ENCODE measurements at places on chromosomes 4 and X.
A peak's percentile ranks its signal among the peaks of the same experiment; 100 is the strongest.

DNA sequence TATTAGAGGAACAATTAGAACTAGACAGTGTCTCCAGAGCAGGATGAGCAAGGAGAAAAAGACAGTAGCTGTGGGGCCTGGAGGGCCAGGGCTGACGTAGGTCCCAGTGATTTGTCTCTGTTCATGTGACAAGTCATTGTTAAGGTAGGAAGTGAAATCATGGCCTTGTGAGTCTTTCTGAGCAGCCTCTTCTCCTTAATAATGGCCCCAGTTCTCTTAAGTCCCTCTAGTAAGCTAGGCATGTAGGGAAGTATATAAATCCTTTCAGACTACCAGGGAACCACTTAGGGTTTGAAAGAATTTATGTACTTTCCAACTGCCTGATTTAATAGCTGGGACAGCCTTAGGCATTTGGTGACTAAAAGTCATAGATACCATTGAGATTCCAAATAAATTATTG lies 133.0 kb downstream of the KLHL8 start:
- H3K4me1 ChIP-seq: peaks cover 6% of the 10 kb centered on the region
- no peaks in the 10 kb centered on the region for H3K27me3 ChIP-seq
- DNase-seq: no peak
- no peak overlapping the region for H3K27ac ChIP-seq
- no peak overlapping the region for H3K4me3 ChIP-seq
- peaks cover 41% of the 10 kb centered on the region for H3K36me3 ChIP-seq

DNA sequence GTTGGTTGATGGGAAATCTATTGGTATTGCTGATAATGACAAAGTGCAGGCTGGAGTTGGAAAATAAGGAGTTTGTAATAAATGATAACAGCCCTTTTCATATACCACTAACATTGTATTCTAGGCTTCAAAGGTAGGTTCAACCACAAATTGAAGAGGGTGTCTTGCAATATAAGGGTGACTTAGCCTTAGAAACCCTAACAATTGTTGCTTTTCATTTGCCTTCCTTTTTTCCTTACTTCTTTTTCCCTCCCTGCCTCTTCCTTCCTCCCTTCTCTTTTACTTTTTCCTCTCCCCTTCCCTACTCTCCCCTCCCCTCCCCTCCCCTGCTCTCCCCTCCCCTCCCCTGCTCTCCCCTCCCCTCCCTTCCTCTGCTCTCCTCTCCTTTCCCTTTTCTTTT lies 10.9 kb upstream of the AGA start:
- no peak overlapping the region for H3K4me3 ChIP-seq
- H3K4me1 ChIP-seq: peaks cover 2% of the 10 kb centered on the region
- DNase-seq: no peak
- H3K27me3 ChIP-seq: no peaks in the 10 kb centered on the region
- H3K27ac ChIP-seq: no peak overlapping the region

DNA sequence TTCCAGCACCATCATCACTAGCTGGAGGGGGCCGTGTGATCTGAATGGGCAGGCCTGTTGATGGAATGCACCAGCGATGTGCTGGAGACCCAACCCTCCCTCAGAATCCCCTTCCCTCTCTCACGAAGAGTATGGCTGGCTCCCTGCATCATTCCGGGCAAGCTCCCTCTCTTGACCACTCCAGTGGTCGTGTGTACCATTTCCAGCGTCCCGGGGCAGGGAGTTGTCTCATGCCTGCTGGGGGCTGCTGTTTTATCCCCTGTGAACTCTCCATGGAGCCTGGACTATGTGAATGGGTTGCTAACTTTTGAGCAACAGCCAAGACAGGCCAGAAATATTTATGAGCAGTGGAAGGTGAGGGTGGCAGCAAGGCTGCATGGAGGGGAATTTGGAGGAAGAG lies 8.1 kb downstream of the CSAG1 start:
- H3K27ac ChIP-seq: no peak overlapping the region
- H3K4me1 ChIP-seq: no peaks in the 10 kb centered on the region
- no peak overlapping the region for H3K4me3 ChIP-seq

DNA sequence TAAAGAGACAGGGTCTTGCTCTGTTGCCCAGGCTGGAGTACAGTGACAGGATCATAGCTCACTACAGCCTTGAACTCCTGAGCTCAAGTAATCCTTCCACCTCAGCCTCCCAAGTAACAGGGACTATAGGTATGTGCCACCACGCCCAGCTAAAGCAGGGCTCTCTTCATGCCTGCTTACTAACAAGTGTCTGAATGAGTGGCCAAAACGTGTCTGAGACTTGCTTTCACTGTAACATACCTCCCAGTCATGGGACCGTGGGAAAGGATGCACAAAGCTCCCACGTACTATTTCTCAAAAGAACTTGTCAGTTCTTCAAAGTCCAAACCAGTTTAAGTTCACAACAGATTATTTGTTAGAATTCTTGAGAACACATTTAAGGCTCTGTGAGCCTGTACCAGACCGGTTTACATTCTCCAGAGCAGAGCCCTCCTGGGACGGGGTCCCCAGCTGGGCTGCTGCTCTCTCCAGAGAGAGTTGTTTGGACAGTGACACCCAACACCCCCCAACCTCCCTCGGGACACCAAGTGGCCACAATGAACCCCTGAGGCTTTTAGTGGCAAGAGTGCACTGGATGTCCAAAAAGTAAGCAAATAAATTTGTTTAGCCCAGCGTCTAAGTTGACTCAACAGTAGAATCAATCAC lies 24.1 kb downstream of the SH3KBP1 start:
- peak; percentile 68 for DNase-seq
- H3K27me3 ChIP-seq: no peaks in the 10 kb centered on the region
- H3K36me3 ChIP-seq: no peaks in the 10 kb centered on the region
- H3K4me3 ChIP-seq: no peak overlapping the region
- H3K4me1 ChIP-seq: peaks cover 3% of the 10 kb centered on the region

GRCh38 chr4:146245850-146246249 lies 31.5 kb downstream of the REELD1 start:
- no peaks in the 10 kb centered on the region for H3K27me3 ChIP-seq
- H3K4me1 ChIP-seq: peaks cover 12% of the 10 kb centered on the region

- no peak overlapping the region for H3K4me3 ChIP-seq
- H3K4me1 ChIP-seq: no peaks in the 10 kb centered on the region
- DNase-seq: no peak
- H3K36me3 ChIP-seq: no peaks in the 10 kb centered on the region
- H3K27ac ChIP-seq: no peak overlapping the region
These were observed 7.7 kb downstream of the AMMECR1 start for GRCh38 chrX:110310000-110310790.

DNA sequence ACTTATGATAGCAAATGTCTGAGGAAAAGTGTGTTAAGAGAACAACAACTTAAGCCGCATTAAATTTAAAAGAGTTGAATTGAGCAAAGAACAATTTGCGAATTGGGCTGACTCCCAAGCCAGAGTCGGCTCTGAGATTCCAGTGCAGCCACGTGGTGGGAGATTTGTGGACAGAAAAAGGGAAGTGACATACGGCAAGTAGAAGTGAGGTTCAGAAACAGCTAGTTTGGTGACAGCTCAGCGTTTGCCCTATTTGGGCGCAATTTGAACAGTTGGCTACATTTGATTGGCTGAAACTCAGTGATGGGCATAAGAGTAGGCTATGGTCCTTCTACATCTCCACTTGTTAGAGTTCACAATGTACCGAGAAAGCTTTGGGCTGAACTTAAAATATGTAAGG lies 124.0 kb downstream of the PRKX start:
- H3K4me1 ChIP-seq: no peaks in the 10 kb centered on the region
- H3K36me3 ChIP-seq: no peaks in the 10 kb centered on the region
- no peaks in the 10 kb centered on the region for H3K27me3 ChIP-seq

DNA sequence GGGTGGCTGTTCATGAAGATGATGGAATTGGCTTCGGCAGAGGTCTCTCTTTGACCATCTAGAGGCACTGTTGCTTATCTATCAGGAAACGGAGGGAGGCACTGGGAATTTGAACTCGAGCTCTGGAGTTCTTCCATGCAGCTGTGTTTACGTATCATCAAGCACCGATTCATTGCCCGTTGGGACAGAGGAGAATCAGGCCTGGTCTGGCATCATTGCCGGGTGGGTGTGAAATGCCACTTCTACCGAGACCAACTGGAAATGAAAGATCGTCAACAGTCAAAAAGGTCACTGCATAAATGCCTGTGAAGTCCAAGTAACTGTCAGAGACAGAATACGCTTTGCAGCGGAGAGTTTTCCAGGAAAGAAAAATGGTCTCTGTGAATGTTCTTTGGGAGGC lies 166.9 kb downstream of the ASMT start:
- no peaks in the 10 kb centered on the region for H3K4me1 ChIP-seq
- no peaks in the 10 kb centered on the region for H3K36me3 ChIP-seq
- DNase-seq: no peak
- H3K27me3 ChIP-seq: no peaks in the 10 kb centered on the region
- H3K27ac ChIP-seq: no peak overlapping the region
- no peak overlapping the region for H3K4me3 ChIP-seq

GRCh38 chr4:147780137-147780777 lies 48.4 kb downstream of the ARHGAP10 start:
- H3K27me3 ChIP-seq: no peaks in the 10 kb centered on the region
- peaks cover 12% of the 10 kb centered on the region for H3K4me1 ChIP-seq
- no peaks in the 10 kb centered on the region for H3K36me3 ChIP-seq

DNA sequence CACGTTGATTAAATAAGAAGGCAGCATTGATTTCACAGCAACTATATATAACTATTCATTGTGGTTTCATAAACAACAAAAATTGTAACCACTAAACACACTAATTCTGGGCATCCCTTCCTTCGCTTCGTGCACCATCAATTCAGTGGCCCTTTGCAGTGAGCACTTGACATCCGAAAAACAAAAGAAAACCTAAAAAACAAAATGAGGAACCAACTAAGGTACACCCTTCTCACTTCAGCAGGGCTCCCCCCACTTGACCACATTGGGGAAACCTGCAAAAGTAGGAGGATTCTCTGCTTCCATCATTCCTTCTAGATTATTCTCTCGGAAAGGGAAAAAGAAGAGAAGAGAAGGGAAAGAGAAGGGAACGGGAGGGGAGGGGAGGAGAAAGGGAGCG lies 28.3 kb downstream of the NBDY start:
- H3K27ac ChIP-seq: no peak overlapping the region
- H3K4me1 ChIP-seq: no peaks in the 10 kb centered on the region
- no peak for DNase-seq
- H3K27me3 ChIP-seq: no peaks in the 10 kb centered on the region
- no peaks in the 10 kb centered on the region for H3K36me3 ChIP-seq

DNA sequence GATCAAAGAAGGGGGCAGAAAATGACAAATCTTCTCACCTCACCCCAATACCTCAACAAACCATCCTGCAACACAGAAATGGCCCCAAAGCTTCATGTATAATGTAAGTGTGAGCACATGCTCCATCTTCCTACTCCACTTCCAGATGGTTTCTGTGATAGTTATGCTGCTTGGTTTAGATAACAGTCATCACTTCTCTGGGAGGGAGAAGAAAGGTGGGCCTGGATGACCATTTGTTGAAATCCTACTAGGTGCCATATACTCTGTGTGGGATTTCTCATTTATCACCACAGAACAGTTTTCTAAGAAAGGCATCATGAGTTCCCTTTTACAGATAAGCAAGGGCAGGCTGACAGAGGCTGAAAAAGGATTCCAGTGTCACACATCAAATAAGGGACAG lies 31.3 kb upstream of the NXF3 start:
- H3K4me1 ChIP-seq: no peaks in the 10 kb centered on the region
- peaks cover 27% of the 10 kb centered on the region for H3K27me3 ChIP-seq
- H3K27ac ChIP-seq: no peak overlapping the region
- no peak overlapping the region for H3K4me3 ChIP-seq
- no peak for DNase-seq

GRCh38 chr4:105966051-105966450 lies 70.8 kb downstream of the NPNT start:
- H3K36me3 ChIP-seq: no peaks in the 10 kb centered on the region
- H3K4me3 ChIP-seq: no peak overlapping the region
- no peak overlapping the region for H3K27ac ChIP-seq
- peak; percentile 74 for DNase-seq

DNA sequence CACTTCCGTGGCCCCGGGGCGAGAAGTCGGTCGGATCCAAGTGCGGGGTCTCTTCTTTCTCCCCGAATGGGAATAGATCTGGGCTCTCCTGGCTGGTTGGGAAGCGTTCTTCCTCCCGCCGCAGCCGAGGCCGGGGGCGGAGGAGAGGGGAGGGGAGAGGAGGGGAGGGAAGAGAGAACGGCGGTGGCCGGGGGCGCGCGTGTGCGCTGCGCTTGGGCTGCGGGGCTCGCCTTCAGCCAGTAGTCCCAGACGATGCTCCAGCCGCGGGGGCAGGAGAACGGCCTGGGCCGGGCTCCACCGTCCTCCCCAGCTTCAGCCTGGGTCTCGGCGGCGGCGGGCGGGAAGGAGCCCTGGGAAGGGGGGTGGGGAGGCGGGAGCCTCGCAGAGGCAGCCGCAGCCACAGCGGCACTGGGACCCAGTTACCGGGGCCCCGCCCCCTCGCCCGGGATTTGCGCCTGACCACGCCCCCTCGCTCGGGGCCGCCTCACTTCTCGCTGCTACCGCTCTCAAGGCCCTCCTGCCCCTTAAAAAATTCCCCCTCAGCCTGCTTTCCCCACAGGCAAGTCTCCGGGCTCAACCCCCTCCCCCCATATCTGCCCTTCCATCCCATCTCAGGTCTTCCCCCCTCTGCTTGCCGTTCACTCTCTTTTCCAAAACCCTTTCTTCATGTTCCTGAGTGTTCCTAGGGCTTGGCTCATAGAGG lies at the start of gene FGD1:
Gene FGD1, minus strand, starts transcription at position 421 of the 703 bp plus-strand sequence. CDS start 802 bp downstream, outside the sequence.
- peak within 1 kb of the TSS; percentile 40 for H3K27ac ChIP-seq
- no peaks in the 10 kb centered on the region for H3K27me3 ChIP-seq
- H3K4me3 ChIP-seq: peak within 1 kb of the TSS; percentile 78
- peaks cover 3% of the 10 kb centered on the region for H3K36me3 ChIP-seq
- peaks cover 13% of the 10 kb centered on the region for H3K4me1 ChIP-seq
- DNase-seq: peak; percentile 65

- no peak for DNase-seq
- H3K4me1 ChIP-seq: peaks cover 5% of the 10 kb centered on the region
- H3K36me3 ChIP-seq: no peaks in the 10 kb centered on the region
- H3K27me3 ChIP-seq: no peaks in the 10 kb centered on the region
- H3K4me3 ChIP-seq: no peak overlapping the region
These were observed 42.9 kb downstream of the RBM47 start for GRCh38 chr4:40586729-40587128.

DNA sequence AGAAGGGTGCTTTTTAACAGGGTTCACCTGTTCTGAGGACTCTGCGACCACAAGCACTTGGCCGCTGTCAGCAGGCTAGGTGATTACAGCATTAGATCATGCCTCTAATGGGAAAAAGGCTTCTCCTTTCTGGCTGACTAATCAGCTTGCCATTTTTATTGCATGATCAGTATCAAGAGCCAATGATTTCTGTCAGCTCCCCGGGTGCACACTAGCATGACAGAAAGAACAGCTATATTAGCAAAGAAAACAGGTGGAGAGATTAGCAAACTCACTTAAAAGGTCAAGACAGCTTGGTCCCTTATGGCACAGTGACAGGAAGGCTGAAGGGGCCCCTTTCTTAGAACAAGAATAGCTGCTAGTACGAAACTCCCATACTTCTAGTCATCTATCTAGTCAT lies 170.0 kb downstream of the SMIM20 start:
- no peak overlapping the region for H3K4me3 ChIP-seq
- DNase-seq: peak; percentile 78
- no peak overlapping the region for H3K27ac ChIP-seq
- H3K27me3 ChIP-seq: peaks cover 73% of the 10 kb centered on the region
- no peaks in the 10 kb centered on the region for H3K36me3 ChIP-seq
- H3K4me1 ChIP-seq: peaks cover 9% of the 10 kb centered on the region

GRCh38 chrX:143472347-143472938 lies 44.8 kb downstream of the SPANXN3 start:
- no peak for DNase-seq
- no peaks in the 10 kb centered on the region for H3K36me3 ChIP-seq
- no peaks in the 10 kb centered on the region for H3K4me1 ChIP-seq
- H3K27ac ChIP-seq: peak overlapping the region; percentile 59
- no peaks in the 10 kb centered on the region for H3K27me3 ChIP-seq

GRCh38 chr4:87565746-87566145 lies 36.6 kb upstream of the SPARCL1 start:
- no peak overlapping the region for H3K27ac ChIP-seq
- H3K4me1 ChIP-seq: no peaks in the 10 kb centered on the region
- no peaks in the 10 kb centered on the region for H3K36me3 ChIP-seq

GRCh38 chr4:2587213-2587823 lies 50.9 kb downstream of the FAM193A start:
- H3K4me1 ChIP-seq: peaks cover 7% of the 10 kb centered on the region
- no peak for DNase-seq
- no peaks in the 10 kb centered on the region for H3K27me3 ChIP-seq
